Activated gamma-delta T cell treated with anti-CD3 and anti-CD28 coated beads, Interleukin-2, amount 50 U/mL, for 16 hours (primary cell): ENCODE measurements at places on chromosomes 1 and 21.

GRCh38 chr1:108208724-108209446 lies 8.7 kb upstream of the SLC25A24 start:
- no peak for DNase-seq

- no peak for DNase-seq
Measured at GRCh38 chr1:244974550-244974949, 110.2 kb upstream of the HNRNPU start.

DNA sequence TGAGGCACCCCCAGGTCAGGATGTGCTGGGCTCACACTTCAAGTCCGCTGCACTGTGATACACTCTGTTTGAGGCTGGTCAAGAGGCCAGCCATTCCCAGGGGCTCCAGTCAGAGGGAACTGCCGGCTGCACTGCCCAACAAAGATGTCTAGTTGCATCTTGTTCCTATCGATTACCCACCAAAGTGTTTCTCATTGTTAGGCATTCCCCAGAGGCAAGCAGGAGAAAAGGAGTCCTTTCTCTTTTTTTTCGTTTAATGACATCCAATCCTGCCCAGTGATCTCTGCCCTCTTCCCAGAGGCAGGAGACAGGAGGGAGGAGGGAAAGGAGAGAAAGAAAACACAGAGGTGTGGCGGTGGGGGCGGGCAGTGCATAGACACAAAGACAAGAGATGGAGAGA lies 150.4 kb downstream of the OMA1 start:
- no peak for DNase-seq

- no peak for DNase-seq
Measured at GRCh38 chr1:236144033-236144432, 1.7 kb downstream of the GPR137B start.

DNA sequence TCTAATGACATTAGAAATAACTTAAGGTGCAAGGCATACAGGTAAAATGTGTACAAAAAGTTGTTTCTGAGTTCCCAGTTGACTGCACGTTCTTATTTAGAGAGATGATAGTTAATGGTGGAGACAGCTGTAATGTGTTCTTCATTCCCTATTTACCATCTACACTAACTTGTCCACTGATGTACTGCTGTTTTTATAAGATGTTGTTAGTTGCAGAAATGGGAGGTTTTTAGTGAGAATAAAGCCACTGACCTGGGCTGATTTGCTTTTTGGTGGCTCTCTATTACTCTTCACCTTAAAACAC lies 122.9 kb upstream of the LYPLAL1 start:
- no peak for DNase-seq

DNA sequence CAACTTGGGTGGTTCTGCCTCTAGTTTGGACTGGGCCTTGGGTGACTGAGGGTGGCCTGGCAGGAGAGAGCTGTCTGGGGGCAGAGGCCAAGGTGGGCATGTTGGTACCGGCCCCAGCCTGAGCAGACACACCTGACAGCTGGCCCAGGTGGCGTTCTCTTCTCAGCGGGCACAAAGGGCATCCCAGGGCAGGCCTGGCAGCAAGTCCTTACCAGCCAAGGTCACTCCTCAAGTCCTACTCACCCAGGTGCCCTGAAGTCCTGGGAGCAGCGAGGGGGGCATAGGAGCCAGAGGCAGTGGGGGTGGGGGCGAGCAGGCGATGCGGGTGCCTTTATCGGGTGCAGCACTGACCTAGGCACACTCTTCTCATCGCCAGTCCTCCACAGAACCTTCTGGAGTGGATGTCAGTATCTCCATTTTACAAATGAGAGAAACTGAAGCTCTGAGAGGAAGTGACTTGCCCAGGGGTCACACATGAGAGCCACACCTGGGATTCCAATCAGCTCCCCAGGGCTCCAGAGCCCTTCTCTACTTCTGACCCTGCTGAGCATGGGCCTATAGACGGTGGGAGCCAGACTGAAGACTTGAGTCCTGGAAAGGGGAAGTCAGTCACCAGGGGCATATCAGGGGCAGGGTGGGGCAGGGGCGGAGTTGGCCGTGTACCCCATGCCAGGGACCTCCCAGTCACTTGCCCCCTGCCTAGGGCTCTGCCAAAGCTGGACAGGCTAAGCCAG lies 587 bp upstream of the SLC25A34 start:
- DNase-seq: no peak

- DNase-seq: no peak
Measured at GRCh38 chr1:235404190-235404589, 37.0 kb downstream of the TBCE start.

DNA sequence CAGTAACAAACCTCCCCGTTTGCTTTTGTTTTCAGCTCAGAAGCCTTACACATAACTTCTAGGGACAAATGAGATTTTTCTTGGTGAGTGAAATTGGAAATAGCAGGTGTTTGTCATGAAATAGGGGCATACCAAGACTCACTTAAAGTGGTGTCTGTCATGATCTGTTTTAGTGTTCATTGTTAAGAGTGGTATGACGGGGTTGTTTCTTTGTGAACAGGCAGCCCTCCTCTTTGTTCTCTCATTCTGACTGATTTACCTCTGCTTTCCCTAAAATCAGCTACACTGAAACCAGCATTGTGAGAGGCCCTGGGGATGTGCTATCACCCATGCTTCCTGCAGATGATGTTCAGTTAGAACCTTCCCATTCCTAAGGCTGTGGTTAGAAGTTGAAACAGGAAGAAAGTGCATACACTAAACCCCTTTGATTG lies 2.5 kb upstream of the ERO1B start:
- no peak for DNase-seq

DNA sequence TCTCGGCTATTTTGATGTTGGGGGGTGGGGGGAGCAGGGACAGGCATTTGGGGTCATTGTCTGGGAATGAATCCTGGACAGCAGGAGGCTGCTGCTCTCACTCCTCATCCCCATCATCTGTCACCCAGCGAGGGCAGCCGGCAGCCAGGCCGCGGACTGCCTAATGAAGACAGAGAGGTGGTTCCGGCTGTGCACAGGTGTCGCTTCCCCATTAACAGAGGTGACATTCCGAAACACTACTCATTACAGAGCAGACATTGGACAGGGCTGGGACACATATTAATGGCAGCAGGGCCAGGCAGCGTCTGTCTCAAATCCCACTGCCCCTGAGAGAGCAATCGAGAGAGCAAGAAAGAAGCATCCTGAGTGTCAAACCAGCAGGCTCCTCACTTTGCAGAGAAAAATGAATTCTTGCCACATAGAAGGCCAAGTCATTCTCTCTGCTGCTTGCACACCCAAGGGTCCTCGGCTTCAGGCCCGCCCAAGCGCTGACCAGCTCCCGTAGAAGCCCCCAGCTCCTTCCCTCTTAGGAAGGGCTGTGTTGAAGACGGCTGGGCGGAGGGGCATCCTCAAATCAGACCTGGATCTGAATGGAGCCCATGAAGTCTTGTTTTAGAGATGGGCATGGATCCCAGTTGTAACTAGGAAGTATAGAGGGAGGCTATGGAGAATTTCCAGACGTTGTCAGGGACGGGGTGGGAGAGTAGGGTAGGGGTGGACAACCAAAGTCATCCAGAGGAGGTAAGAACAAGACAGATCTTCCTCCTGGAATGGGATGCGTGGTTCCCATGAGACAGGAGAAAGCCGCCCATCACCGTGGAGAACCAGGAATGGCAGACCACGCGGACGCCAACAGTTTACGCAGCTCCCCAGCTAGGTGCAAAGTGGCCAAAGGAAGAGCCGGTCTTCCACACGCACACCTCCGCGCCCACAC lies 8.2 kb upstream of the LEMD1 start:
- no peak for DNase-seq

DNA sequence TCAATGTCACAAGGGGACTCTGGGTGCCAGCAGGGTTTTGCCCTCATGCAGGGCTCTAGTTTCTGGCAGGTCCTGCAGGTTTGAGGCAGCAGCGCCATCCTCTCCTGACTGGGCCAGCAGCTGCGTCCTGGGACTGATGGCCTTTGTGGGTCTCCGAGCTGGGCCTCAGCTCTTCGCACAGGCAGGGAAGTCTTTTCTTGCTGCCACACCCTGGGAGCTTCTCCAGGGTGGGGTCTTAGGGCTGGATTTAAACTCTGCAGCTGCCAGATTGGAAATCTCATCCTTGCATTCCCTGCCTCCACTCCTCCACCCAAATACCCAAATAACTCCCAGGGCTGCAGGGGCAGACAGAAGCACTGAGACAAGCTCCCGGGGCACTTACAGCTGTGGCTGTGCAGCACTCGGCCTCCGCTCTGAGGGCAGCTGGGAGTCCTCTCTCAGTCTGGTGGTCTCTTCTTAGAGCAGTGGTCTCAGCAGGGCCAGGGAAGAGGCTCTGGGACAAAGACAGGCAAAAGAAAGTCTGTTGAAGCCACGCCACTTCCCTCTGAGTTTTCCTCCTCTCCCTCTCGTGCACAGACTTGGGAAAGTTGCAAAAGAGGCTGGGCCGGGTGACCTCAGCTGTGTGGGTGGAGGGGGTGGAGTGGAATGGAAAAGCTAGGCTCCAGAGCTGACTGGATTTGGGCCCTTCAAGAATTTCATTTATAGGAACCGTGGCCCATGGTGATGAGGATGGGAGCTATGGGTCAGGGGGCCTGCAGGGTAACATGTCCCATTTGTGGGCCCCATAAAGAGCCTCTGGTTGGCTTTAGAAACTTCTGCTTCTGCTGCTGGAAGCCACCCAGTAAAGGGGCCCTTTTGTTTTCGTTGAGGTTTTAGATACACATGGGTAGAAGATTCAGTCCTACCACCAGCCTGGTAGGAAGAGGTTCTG lies at the start of gene RAB7B:
Gene RAB7B (minus strand): TSS at position 525 of the 931 bp plus-strand sequence. CDS start 9,260 bp downstream, outside the sequence.
- no peak for DNase-seq

GRCh38 chr1:11289064-11289463 lies 16.1 kb downstream of the UBIAD1 start:
- DNase-seq: no peak

- no peak for DNase-seq
Measured at GRCh38 chr1:79982211-79982610, 975.7 kb upstream of the ADGRL4 start.

DNA sequence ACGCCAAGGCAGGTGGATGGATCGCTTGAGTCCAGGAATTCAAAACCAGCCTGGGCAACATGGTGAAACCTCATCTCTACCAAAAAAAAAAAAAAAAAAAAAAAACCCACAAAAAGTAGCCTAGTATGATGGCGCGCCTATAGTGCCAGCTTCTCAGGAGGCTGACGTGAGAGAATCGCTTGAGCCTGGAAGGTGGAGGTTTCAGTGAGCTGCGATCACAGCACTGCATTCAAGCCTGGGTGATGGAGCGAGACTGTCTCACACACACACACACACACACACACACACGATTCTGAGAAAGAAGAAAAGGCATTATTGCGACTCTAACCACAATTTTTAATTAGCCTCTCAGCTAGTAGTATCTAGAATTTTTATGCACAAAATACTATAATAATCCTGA lies 86.5 kb downstream of the RASAL2 start:
- DNase-seq: no peak

DNA sequence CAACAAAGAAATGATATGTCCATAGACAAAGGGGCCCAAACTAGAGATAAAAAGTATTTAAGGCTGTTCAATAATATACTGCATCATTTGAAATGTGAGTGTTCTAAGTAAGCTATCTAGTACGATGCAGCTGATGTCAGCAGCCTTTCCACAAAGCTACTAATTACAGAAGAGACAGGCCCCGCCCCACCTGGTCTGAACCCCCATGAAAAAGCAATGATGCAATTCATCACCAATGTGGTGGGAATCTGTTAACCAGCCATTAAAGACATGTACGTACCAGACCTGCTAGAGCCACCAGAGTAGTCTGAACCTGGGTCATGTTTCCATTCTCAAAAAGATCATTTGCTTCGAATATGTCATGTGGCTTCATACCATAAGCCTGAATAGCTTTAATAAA lies 25.1 kb downstream of the CNN3 start:
- no peak for DNase-seq

GRCh38 chr1:108054396-108054795 lies 89.4 kb upstream of the VAV3 start:
- no peak for DNase-seq

GRCh38 chr21:17479606-17480005 lies 33.2 kb upstream of the CXADR start:
- no peak for DNase-seq
